Osteoblast (primary cell): ENCODE measurements at places on chromosomes 12 and 14. TPM values are rescaled to one million over a fixed set of nuclear protein-coding genes. Genes with fewer than 3 reads are reported as not detected.
A peak's percentile ranks its signal among the peaks of the same experiment; 100 is the strongest.

The POTEM gene
- total RNA-seq, result not detected in 2 replicates

The TAS2R50 gene
- 4.4 and 6.2 TPM in 2 replicates for total RNA-seq

The YEATS4 gene
- total RNA-seq, result 20.3 and 24.5 TPM in 2 replicates

The PRPH gene
- under 0.01 TPM in 1 of 2 replicates, not detected in the other for total RNA-seq

The SIRT4 gene
- total RNA-seq, result 1.1 and 1.2 TPM in 2 replicates

DNA sequence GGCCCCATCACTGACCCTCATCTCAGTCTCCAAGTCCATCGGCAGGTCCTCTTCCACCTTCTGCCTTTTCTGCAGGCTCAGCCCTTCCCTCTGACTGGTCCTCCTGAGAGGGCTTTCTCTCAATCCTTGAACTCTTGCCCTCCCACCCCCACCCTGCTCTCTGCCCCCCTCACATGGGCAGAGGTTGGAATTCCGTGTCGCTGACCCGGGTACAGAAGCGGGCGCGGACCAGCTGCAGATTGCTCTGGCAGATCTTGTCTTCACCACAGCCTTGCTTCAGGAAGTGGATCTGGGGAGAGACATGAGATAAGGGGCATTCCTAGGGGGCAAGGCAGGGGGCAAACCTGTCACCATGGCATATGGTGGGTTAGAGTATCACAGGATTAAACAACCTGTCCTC is 12.4 kb downstream of the ITGA7 start:
- DNase-seq, result peak; percentile 19

DNA sequence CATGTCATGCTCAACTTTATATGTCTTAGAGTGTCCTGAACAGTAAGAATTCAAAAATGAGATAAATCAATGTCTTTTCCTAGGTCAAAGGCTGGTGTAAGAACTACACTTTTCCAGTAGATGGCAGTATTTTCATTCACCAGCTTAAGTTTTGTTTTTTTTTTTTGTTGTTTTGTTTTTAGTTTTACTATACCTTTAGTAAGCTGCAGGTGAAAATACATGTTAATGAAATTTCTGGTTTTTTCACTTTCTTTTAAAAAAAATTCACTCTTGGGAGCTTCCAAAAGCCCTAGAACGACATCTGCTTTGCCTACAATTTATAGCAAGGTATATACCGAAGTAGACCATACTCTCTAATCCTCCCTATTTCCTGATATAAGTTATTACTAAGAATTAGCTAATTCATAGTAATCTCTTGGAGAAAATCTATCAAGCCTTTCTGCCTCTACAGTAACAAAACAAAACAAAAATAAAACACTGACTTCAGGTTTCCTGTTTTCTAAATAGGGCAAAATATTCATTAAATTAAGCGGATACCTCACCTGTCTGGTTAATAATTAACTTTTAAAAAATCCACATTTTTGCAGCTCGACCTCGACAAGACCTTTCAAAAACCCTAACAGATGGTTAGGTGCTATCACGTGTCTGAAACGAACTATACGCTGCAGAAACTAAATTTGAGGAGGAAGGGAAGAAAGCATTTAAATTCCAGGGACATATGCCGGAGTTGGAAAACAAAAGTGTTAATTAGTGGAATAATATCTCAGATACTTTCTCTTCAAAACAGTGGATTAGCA is 2.7 kb upstream of the SAMD4A start:
- peak; percentile 75 for DNase-seq

DNA sequence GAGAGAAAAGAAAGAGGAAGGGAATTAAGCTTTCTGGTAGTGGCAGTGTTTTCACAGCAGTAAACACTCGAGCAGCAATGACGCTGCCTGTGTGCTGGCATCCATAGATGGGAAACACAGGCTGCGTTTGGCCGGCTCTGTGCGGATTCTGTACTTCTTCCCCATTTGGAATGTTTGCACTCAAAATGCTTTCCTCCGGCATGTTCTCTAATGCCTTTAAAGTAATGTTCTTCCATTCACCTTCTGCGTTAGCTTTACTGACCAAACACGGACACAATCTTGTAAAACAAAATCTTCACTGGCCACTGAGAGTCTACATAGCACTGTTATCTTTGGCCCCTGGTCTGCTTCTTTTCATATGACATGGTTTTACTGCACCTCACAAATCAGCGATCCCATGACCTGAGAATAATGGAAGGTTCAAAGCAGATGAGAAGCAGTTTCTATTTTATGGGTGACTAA is 31.4 kb downstream of the DCP1B start:
- DNase-seq, result peak; percentile 41
